RCC 7860 (cell line): ENCODE measurements at places on chromosomes 12 and 14.
A peak's percentile ranks its signal among the peaks of the same experiment; 100 is the strongest.

- DNase-seq, result no peak
These were observed 361.7 kb downstream of the SNAPC1 start for GRCh38 chr14:62123961-62124360.

GRCh38 chr14:90816681-90817436 is 629 bp upstream of the TTC7B start:
- no peak for DNase-seq

GRCh38 chr14:64504310-64504896 is at the start of gene ZBTB1:
ZBTB1 (plus strand) TSS chr14:64504770; CDS start chr14:64521505, 16,735 bp downstream.
- peak; percentile 65 for DNase-seq

DNA sequence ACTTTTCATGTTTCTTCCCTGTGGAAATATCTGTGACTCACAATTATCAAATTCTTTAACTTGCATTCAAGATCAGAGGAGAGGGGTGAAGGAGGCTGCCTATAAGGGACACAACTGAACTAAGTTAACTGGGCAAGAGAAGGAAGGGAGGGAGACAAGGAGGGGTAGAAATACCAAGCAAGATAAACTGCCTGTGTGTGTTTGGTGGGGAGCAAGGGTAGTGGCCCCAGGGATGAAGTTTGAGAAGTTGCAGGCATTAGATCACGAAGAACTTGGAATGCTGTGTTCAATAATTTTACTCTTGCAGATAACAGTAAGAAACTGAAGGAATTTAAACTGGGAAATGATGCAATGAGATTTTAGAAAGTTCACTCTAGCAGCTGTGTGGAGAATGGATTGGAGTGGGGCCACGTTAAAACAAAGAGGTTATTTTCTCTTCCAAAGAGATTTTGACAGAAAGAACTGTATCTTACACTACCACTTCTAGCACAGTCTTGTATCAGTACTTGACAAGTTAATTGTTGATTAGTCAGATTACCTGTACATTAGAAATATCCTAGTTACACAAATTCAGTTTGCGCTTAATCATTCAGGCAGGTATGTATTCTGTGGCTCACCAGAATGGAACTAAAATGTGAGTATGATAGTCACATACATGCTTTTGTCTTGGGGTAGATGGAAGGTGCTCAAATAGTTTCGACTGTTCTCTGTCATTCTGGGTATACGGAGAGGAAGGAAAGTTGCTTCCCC is 7.4 kb downstream of the PKP2 start:
- no peak for DNase-seq

GRCh38 chr14:36514278-36515104 is 5.5 kb downstream of the NKX2-1 start:
- no peak for DNase-seq

DNA sequence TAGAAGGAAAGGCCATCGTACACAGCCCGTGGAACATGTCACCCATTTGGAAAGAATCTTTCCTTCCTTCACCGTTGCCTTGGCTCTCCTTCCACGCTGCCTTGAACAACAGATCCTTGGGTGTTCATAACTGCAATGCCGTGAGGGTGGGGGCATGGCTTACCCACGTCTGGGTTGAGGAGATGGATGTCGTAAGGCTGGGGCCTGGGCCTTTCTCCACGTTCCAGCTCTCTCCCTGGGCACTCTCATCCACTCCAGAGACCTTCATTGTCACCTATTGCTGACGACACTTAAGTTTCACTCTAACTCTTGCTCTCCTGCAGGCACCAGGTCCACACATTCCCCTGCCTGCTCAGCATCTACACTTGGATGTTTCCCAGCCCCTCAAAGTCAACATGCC is 19.4 kb downstream of the ANO2 start:
- no peak for DNase-seq

DNA sequence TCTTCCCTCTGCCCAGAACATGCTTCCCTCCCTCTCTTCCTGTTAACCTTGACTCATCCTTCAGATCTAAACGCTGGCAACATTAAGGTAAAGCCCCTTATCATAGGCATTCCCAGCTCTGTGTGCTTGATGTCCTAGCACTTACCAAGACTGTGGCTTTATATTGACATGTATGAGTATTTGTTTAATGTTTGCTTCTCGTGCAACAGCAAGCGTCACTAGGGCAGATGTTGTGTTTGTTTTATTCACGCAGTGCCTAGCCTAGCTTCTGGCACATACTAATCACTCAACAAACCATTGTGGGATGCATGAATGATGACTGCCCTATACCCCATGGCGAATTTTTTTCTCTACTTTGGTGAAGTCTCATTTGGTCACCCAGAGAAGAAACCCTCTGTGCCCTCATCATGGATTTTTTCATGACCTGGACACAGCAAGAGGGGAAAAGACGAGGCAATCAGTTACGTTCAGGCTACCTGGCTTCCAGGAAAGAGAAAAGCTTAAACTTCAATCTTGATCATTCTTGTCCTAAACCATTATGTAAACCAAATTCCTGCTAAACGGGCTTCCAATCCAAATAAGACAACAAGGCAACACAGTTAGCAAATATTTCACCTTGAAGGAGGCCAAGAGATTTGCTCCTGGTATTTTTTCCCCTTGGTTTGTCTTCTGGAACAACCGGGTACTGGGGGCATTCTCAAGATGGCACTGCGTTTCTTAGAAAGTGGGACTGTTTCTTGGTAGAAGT is 47.9 kb upstream of the SOCS2 start:
- DNase-seq, result no peak

DNA sequence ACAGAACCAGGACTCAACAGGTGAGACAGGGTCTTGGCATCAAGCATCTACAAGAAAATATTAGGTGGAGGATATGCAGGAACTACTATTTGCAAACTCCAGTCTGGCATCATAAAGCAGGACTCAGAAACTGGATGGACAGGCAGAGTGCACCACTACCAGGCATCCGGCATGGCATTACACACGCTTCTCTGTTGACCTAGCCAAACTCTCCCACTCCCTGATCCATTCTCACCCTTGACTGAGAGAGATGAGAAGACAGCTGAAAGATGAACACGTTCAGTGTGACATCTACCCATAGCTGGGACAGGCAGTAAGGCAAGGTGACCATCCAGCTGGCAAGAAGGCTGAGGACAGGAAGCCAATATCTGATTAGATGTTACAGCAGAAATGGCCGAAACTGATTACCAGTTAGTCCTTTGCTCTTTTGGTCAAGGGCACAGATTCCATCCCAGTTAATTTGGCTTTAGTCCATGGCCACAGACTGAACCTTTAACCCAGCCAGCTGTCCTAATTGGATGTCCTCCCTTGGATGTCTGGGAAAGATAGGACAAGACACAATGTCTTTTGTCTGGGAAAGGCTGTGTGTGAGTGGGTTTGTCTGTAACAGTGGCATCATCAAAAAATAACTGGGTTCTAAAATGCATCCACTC is 71.6 kb downstream of the BBS10 start:
- DNase-seq, result no peak

DNA sequence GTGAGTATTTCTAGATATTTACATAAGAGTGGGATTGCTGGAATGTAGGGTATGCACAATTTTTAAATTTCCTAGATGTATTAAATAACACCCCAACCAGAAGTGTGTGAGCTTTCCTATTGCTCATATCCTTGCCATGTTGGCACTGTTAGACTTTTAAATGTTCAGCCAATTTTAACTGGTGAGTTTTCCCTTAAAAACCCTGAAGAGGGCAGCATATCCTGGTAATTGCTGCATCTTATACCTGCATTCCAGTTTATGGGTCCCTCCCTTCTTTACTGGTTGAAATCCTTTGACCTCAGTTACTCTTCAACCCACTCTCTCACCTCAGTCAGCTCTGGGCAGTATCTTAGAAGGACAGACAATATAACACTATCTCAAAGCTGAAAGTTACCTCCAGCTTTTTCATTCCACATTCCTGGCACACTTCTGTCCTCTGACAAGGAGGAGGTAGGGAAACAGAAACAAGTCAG is 270.6 kb downstream of the PAWR start:
- peak; percentile 91 for DNase-seq

DNA sequence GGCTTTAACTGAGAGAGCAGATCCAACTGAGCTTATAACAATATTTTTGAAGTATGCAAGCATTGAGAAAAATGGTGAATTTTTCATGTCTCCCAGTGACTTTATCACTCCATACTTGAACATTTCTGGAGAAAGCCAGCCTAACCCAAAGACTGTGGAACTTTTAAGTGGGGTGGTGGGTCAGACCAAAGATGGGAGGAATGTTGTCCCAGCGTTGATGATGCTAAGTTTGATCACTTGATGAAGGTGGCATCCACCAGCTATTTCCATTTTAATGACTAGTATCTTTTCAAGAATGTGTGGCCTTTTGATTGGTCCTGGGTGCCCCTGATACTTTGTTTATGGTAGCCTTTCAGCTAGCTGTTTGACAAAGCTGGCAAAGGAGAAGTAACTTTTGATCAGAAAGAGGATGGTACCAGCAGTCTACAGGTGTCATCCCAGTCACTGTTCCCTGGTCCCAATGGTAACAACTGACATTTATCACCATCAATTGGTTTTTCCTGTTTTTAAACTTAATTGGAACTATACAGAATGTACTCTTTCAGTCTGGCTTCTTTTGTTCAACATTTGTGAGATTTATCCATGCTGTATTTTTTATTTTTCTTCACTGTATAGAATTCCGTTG is 14.2 kb downstream of the SINHCAF start:
- no peak for DNase-seq

DNA sequence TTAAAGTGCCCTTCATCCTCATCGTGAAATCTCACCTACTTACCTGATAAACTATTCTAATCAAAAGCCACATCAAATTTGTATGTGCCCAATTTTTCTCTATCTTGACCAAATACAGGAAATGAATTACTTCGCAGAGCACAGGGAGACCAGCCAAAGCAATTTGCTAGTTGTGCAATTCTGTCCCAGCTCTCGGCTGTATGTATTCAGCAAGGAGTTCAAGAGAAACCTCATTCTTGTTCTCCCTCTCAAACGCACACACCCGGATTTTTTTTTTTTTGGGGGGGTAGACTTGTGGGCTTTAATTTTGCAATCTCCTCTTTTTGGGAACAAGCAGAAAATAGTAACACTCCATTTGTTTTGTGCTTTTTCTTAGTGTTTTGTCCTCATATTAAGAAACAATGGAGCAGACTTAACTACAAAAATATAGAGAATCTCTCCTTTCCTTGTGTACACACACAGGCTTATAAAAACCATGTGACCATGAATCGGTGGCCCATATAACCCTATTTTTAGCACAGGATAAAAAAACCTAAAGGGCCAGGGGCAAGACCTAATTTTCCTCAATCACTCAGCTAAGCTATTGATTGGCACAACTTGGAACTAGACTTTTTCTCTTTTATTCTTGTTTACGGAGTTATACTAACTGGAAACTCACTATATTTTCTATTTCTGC is 64.2 kb downstream of the MBIP start:
- DNase-seq, result no peak

- no peak for DNase-seq
These were observed 23.8 kb downstream of the MYL2 start for GRCh38 chr12:110896559-110896958.

- no peak for DNase-seq
These were observed 134.9 kb downstream of the CAPZA3 start for GRCh38 chr12:18872770-18873169.
